GDM1 (cell line): ENCODE measurements at places on chromosomes 1 and 21.

- no peak for DNase-seq
Observed at GRCh38 chr1:58576727-58577653, at the start of gene TACSTD2. TSS of gene TACSTD2 (minus strand) at chr1:58577252. CDS start at chr1:58577156, 96 bp downstream.

DNA sequence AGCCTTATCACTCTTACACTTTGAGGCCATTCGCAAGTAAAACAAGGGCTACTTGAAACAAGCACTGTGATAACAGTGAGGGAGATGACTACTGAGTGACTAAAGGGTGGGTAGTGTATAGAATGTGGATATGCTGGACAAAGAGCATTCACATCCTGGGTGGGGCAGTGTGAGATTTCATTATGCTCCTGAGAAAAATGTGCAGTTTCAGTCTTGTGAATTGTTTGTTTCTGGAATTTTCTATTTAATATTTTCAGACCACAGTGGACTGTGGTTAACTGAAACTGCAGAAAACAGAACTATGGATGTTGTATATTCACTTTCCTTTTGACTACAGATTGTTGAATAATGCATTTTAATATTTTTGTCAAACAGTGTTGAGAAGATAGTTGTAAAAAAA, 25.1 kb upstream of the B3GALT2 start:
- DNase-seq = no peak

DNA sequence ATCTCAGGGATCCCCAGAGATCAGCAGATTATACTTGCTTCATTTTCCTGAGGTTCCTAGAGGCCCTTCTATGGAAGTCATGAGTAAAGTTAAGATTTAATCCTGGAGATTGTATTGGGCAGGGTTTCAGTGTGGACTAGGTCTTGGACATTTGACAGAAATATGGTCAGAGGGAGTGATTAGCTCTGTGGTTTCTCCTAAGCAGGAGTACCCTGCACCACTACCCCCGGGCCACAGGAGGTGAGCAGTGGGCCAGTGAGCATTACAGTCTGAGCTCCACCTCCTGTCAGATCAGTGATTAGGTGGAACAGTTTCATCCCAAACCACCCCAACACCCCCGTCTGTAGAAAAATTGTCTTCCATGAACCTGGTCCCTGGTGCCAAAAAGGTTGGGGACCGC, 43.2 kb downstream of the PHACTR4 start:
- DNase-seq = no peak

DNA sequence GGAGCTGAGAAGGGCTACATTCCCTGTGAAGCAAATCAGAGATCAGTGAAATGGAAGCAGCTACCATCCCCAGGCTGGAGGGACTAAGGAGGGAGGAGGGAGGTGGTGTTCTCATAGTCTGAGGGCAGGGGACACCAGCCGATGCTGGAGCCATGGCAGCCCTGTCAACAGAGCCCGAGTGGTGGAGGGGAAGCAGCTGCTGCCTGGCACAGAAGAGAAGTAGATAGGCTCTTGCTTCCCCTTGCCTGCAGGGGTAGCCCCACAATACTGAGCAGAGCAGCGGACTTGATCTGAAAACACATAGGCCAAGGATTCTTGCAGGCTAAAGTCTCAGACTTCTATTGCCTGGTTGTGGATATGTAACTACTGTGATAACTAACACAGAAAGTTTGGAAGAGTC, 255.1 kb downstream of the FGGY start:
- DNase-seq = no peak

DNA sequence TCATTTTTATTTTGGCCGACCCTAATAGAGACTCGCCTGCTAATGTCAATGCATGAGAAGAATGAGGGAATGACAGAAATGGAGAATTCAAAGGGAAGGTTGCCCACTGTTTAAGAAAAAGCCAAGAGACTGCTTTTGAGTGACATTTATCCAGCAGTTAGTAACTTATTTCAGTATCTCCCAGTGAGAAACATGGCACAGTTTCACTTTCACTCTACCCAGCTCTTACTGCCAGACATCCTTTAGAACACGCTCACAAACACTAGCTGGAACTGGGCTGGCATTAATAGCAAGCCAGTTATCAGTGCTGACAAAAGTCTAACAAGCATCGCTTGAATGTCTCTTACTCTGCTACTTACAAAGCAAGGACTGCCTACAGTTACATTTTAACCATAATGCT, 8.5 kb downstream of the GGPS1 start:
- DNase-seq = no peak

DNA sequence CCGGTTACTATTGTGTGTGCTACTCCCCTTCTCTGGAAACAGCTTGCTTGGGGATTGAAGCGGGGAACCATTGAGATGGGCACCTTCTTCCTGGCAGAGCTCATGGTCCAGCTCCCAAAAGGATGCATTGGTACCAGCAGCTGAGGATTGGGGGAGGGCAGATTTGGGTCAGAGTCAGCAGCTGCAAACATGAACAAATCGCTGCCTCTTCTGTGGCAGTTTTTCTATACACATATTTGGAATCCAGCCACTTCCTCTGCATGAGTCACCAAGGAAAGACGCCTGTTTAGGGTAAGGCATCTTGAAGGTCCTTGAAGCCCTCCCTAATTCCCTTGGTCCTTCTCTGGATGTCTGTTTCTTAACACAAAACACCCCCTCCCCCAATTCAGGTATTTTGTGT, 104.7 kb downstream of the DAB1 start:
- DNase-seq = no peak

- no peak for DNase-seq
Observed at GRCh38 chr1:109282497-109282951, 421 bp downstream of the PSRC1 start.

DNA sequence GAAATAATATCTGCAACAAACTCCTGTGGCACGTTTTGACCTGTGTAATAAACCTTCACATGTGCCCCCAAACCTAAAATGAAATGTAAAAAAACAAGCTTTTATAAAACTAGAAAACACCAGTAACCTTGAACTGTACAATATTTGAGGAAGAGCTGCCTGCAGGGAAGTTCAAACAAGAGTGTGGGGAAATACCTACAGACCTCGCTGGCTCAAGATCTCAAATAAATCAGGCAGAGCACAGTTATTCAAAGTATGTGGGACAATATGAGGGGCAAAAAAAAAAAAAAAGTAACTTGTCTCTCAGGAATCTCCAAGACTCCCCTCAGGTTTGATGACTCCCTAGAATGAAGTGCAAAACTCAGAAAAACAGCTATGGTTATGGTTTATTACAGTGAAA, 37.9 kb upstream of the PPIH start:
- DNase-seq = no peak

DNA sequence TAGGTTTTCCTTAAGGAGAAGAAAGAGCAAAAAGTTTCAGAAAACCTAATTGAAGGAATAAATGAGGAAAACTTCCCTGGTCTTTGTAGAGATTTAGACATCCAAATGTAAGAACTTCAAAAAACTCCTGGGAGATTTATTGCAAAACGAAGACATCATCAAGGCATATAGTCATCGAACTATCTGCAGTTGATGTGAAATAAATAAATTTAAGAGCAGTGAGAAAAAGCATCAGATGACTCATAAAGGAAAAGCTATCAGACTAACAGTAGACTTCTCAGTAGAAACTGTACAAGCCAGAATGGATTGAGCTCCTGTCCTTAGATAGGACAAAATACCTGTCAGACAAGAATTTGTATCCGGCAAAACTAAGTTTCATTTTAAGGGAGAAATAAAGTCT, 569.4 kb upstream of the ADAMTS5 start:
- no peak for DNase-seq

DNA sequence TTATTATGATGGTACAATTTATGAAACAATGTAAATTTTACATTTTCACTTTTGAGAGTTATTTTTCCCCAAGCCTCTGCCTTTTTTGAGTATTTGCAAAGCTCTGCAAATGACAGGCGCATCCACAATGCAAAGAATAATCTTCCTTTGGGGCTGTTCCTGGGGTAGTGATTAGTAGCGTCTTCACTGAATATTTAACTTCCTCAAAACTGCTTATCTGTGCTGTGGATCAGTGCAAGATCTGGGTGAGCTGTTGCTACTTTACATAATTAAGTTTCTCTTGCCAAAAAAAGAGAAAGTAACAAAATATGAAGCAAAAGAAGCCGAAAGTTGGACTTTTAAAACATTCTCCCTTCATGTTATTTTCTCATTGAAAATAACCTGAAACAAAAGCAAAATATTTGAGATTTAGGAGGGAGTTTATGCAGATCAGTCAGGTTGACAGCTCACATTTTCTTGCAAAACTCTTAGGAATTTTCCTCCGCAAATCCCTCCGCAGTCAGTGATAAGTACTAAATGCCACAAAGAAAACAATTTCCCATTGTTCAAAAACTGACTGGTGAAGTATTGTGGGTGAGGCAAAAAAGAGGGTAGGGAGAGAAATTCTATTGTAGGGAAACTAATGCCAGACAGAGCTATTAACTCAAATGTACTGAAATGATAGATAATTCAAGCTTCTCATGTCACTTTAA, 276.4 kb upstream of the B3GALT2 start:
- no peak for DNase-seq

DNA sequence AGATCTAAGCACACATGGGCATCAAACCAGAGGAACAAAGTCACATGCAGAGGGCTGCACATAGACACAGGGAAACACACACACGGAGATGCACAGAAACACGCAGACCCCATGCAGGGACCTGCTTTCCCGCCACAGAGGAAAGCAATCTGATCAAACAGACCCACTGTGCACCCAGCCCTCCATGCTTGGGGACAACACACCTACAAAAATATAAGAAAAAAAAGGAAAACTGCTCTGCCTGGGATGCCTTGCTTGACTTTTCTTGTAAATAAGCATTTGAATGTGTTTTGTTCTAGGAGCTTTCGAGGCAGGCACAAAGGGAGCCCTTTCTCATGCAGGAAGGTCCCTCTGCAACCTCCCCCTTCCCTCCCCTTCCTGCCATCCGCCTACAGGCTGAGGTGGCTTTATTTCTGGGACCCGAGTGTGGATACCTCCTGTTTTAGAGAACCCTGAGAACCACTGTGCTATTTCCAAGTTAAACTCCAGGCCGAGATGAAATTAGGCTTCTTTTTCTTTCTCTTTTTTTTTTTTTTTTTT, 3.5 kb upstream of the ICMT start:
- DNase-seq = no peak

DNA sequence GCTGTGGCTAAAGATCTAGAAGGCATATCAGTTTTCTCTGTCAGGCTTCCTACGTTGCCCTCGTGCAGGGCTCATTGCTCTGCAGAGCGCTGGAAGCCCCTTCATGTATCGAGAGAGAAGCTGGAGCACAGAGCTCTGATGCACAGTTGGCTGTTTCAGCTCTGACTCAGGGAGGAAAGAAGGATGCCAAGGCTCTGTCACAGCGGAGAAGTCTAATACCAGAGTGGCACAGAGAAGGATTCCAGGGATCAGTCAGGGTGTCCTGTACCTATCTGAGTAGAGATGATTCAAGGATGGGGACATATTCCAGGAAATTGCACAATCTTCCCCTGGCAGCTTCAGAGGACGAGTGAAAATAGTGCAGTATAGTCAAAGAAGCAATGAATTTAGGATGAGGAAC, 179.2 kb upstream of the FMN2 start:
- DNase-seq = no peak

DNA sequence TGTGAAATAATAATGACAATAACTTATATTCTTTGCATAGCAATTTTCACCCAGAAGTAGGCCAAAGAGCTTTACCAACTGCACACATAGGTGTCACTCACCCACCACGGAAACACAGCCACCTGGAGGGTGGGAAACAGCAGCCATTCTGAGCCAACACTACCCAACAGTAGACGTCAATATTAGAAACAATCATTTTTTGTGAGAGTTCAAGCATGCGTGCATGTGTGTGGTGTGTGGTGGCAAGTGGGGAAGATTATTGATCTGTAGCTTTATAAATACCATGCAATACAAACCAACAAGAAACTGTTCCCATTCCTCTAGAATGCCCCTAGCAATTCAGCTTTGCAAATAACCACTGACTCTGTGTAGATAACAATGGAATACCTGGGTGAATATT, 19.1 kb downstream of the PROX1 start:
- no peak for DNase-seq

GRCh38 chr1:8962812-8963530, 17.3 kb downstream of the CA6 start:
- peak; percentile 46 for DNase-seq

DNA sequence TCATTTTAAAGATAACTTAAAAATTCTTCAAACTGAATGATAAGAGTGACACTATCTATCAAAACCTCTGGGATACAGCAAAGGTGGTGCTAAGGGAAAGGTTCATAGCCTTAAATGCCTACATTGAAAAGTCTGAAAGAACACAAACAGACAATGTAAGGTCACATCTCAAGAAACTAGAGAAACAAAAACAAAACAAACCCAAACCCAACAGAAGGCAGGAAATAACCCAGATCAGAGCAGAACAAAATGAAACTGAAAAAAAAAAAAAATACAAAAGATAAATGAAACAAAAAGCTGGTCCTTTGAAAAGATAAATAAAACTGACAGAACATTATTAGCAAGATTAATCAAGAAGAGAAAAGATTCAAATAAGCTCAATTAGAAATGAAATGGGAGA, 6.8 kb downstream of the ODF2L start:
- DNase-seq = no peak

DNA sequence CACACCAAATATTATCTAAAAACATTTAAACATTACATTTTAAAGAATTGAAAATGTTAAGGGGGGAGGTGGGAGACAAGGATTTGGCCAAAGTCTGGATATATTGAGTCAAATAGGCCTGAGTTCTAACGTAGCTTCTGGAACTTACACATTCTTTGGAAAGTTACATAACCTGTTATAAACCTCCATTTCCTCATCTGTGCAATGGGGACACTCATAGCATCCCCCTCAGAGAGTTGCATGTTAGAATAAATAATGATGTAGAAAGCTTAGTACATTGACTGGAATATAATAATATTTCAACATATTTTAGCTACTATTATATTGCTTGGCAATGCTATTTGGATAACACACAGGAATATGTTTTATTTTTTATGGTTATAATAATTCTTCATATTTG, 117.7 kb downstream of the ATG4C start:
- no peak for DNase-seq

DNA sequence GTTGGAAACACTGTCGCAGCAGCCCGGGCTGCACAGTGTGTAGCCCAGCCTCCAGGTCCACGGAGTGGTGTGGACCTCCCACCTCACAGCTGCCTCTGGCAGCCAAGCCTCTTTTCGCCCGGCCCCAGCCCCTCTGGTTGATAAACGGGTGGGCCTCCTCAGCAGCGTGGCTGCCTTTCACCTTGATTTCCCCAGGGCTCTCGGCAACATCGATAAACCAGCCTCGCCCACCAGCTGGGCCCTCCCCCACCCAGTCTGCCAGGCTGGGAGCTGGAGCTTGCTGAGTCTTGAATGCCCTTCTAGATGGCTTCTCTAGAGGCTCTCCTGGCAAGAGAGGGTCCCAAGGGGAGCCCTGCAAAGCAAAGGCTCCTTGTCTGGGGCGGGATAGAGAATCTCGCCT, 31.0 kb upstream of the LHX4 start:
- DNase-seq = no peak
